ENCODE measurements at places on chromosomes 11 and 22.

GRCh38 chr11:9787260-9787659, 123.4 kb downstream of the SWAP70 start:
- no peak for DNase-seq

DNA sequence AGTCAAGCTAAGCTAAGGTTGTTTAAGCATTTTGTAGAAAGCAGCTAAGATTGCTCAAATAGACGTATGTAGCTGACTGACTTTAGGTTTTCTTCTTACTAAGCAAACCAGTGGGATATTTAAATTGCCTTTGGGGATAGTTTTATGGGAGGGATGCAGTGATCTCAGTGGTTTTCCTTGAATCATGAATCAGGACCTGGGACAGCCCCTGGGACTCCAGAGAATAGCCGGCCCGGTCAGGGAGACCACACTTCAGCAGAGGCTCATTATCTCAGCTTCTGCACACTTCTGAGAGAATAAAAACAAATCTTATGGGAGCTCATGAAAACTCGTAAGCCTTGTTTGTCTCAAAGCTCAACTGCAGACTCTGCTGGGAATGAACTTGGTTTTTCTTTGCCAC, at the start of gene OR9I1:
Gene OR9I1 (minus strand): TSS at position 62 of the 400 bp plus-strand sequence. CDS start 6,086 bp downstream, outside the sequence.
- DNase-seq: no peak

GRCh38 chr22:19962246-19962908, 20.8 kb upstream of the TXNRD2 start:
- DNase-seq: peak; percentile 59

GRCh38 chr11:124900464-124900863, 2.8 kb upstream of the ROBO4 start:
- no peak for DNase-seq

DNA sequence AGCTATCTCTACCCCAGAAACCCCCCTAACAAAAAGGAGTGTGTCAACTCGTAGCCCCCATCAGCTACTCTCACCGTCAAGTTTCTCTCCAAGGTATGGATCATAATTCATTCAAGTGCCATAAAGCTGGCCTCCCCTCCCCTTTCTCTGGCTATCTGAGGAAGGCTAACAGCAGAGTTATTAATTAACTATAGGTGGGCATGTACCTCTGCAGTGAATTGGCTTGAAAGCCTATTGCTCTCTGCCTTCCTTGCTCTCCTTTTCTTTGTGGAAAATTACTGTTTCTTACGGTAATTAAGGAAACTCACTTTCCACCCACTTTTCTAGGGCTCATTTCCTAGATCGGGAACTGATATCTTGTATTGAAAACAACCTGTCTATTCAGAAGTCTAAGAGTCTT, 14.1 kb downstream of the POLA2 start:
- no peak for DNase-seq

- no peak for DNase-seq
These were observed 125.7 kb upstream of the SNX19 start for GRCh38 chr11:131042041-131042390.

DNA sequence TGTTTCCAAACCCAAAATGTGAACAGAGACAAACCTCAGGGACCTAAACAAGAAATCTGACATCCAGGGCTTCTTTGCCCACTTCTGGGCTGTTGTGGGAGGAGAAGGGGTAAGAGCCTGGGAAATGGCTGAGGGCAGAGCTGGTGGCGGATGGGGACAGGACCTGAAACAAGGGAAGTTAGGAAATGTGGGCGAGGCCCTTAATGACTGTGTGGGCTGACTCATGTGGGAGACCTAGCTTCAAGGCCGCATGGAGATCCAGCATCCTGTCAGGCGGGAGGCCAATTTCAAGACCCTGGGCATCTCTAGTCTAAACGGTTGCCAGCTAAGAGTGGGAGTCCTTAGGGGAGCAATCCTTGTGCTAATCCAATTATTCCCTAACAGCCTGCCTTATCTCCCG, 2.1 kb upstream of the OAF start:
- no peak for DNase-seq

DNA sequence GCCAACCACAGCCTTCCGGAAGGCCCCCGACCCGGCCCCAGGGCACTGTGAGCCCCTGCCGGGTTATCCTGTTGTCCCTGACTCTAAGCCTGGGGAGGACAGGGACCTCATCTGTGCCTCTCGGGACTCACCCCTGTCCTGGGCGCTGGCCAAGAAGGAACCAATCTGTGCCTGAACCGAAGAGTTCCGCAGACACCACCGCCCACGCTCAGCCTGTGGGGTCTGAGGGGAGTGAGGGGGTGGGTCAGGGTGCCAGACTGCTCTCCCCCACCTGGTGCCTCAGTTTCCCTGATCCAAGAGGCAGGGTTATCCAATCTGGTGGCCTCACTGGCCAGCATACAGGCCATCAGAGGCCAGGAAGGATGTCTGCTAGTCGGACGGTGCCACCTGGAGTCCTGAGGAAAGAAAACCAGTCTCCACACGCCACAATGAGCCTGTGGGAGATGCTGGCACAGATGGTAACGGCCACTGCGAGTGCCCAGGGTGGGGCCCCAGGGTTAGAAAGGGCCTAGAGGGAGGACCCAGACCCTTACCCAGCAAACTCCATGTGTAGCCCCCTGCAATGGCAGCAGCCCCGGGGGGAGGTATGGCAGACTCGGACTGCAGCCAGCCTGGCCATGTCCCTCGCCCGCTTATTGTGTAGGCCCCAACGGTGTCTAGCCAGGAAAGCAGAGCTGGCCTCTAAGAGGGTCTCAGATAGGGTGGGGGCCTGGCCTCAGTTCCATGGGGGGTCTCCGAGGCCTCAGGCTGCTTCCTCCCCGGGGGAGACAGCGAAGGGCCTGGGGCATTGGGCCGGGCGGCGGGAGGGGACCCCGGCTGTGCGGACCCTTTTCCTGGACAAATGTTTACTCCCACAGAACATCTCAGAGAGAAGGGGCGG, 827 bp upstream of the TNNT3 start:
- DNase-seq: no peak

- DNase-seq: no peak
These were observed 369.4 kb upstream of the ISX start for GRCh38 chr22:34696557-34696956.

DNA sequence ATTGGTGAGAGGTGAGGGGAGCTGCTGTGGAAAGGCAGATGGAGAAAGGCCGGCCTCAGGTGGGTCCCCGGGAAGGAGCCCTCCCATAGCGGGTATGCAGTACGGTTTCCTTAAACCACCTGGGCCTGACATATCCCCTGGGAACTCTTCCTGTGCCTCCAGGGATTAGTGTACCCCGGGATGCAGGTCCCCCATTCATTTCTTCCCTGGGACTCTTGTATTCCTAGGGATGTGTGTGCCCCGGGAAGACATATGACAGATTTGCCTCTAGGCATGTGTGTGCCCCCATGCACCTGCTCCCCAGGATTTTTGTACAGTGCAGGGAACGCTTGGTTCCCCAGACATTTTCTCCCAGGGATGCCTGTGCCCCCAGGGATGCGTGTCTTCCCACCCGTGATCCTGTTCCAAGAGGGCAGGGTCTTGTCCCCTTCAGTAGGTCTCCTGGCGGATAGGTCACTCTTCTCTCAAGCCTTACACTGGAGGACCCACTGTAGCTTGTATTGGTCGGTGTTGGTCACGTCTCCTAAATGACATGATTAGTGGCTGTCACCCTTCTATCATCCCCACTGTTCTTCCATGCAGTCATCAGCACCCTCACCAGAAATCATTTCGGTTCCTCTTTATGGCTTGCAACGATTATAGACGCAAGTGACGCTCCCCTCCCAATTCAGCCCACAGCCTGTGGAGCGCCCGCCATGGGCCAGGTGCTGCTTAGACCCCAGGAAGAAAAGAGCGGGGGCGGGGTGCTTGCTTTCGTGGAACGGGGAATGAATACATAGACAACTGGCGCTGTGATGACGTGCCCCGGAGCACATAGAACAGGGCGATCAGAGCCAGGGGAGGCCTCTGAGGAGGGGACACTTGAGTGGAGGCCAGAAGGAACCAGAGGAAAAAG, 1.3 kb downstream of the PARVB start:
- peak; percentile 28 for DNase-seq

- DNase-seq: no peak
These were observed 10.6 kb downstream of the ENDOD1 start for GRCh38 chr11:95100191-95100648.

Data from CD4-positive, alpha-beta T cell treated with Interleukin-21 for 1 hour (primary cell).